Fibroblast of skin of back (primary cell): ENCODE measurements at places on chromosomes 3 and 15.

DNA sequence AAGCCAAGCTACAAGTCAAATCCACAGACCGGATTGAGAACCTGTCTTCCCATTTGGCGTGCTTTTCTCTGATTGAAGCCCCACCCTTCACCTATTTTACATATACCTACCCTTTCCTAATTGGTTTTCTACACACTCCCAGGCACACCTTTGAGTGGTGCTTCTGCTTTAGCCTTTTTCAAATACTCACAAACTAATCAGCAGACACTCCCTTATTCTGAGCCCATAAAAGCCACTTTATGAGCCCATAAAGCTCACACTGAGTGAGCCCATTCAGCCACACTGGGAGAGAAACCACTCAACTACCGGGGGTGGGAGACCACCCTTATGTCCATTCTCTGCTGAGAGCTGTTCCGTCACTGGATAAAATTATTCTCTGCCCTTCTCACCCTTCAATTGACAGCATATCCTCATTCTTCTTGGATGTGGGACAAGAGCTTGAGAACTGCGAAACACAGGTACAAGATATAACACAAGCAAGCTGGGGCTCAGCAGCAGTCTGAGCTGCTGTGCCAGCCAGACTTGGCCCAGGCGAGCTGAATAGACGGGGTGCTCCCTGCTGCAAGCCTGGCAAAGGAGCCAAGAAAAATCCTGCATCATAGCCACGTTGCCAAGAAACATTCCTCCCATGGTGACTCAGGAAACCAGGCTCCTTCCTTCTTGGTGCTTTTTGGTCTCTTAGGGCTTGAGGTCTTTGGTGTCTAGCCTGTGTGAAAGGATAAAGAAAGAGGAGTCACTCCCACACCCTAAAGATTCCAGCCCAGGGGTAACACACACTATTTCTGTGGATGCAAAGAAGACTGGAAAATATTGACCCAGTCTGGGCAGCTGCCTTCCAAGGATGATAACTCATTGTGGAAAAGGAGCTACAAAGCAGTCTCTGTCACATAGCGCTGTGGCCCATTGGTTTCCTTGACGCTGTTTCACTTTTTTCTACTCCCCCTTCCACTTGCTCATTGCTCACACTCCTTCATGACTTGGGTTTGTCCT lies 609.7 kb downstream of the MCTP2 start:
- DNase-seq: peak; percentile 72

- DNase-seq: peak; percentile 77
Observed at GRCh38 chr3:99678023-99678422, 39.6 kb downstream of the COL8A1 start.

DNA sequence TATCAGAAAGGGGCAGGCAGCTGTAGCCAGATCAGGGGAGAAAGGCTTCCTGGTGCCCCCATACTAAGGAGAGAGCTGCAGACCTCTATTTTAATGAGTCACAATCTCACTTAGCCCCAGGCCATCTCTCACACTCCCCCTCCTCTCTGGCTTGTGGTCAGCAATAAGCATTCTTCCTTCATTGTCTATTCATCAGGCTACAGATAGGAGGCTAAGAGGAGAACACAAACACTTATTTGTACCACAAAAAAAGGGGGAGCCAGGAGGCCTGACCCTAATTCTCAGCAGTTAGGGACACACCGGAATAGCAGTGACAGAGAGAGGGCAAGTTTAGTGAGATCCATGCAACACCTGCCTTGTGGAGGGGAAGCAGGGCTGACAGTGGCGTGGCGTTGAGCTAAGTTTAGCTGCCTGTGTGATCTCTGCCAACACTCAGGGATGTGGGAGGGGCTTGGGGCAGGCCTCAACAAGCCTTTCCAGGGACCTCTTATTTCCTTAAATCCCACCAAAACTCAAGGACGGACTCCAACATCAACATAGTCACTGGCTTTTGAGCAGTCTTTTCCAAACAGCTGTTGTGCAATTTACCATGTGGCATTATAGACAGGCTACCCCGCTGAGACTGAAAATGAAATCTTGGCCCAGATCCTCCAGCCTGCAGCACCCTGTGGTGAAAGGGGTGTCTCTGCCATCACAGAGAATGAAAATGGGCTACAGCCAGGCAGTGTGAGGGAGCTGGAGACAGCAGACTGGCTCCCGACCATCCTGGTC lies 191.9 kb upstream of the TSC22D2 start:
- DNase-seq: peak; percentile 80

DNA sequence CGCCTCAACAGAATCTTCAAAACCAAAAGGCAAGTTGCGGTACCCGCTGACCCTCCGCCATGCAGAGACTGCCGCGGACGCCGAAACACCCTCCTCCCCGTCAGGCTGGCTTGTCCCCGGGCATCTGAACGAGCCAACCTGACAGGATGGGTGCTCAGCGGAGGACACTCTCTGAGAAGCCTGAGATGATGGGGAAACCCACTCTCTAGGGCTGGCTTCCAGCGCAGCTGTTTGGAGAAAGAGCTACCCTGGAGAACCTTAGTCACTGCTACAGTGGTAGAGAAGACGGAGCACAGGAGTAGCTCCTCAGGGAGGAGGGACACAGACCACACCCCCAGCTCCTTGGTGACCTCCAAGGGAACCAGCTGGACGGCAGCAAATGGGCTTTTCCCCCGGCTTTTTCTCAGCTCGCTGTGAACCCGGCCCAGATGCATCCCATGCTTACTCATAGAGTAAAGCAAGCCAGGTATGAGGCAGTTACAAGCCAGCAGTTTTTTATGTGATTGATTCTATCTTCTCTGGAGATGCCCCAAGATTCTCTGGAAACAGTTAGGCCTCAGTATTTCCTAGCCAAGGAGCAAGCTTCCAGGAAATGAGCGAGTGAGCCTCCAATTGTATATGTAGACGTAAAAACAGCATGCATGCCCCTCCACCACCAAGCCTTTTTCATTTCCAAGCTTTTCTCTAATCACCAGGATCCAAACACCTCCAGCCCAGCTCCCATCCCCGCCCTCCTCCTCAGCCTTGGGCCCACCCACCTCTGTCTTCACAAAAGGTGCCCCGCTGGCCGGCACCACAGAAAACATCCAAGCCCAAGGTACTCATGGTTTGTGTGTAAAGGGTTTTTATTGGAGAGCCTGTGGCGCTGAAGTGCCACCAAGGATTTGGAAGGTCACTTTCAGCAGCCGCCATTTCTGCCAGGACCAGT lies 38.7 kb downstream of the FAM174B start:
- DNase-seq: no peak

GRCh38 chr15:101522621-101523559 lies 33.4 kb upstream of the PCSK6 start:
- DNase-seq: no peak

DNA sequence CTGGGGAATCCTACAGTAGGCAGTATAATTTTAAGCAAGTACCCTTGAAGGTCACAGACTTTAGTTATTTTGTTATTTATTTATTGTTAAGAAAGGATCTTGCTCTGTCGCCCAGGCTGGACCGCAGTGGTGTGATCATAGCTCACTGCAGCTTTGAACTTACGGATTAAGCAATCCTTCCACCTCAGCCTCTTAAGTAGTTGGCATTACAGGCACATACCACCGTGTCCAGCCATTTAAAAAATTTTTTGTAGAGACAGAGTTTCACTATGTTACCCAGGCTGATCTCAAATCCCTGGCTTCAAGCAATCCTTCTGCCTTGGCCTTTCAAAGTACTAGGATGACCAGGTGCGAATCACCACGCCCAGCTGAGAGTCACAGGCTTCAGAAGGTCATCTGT lies 22.1 kb upstream of the SH3BP5 start:
- DNase-seq: no peak

DNA sequence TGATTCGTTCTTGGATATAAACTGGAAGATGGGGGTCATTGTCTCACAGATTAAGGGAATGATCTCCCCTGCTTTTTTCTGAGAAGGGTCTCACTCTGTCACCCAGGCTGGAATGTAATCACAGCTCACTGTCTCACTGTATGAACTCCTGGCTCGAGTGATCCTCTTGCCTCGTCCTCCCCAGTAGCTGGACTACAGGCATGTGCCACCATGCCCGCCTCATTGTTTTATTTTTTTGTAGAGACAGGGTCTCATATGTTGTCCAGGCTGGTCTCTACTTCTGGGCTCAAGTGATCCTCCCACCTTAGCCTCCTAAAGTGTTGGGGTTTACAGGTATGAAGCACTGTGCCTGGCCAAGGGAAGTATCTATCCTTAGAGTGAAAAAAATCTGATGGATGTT lies 5.4 kb downstream of the OXSR1 start:
- DNase-seq: no peak

DNA sequence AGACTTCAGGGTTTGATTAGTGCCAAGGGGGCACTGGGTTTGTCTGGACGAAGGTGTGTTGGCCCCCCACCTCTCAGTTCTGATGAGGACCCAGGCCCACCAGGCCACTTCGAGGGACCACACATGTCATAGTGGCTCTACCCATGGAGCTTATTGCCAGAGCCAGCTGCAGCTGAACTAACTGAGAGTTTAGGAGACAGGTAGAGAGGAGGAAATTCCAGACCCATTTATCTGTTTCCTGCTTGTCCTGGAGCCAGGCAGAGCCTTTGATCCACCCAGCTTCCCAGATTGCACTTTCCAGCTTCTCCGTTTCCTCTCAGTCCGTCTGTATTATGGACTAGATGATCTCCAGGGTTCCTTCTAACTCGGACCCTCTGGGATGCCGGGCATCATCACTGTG lies 20.9 kb downstream of the SLC24A1 start:
- DNase-seq: no peak

- DNase-seq: no peak
Observed at GRCh38 chr3:133123636-133124035, 85.4 kb downstream of the TMEM108 start.

DNA sequence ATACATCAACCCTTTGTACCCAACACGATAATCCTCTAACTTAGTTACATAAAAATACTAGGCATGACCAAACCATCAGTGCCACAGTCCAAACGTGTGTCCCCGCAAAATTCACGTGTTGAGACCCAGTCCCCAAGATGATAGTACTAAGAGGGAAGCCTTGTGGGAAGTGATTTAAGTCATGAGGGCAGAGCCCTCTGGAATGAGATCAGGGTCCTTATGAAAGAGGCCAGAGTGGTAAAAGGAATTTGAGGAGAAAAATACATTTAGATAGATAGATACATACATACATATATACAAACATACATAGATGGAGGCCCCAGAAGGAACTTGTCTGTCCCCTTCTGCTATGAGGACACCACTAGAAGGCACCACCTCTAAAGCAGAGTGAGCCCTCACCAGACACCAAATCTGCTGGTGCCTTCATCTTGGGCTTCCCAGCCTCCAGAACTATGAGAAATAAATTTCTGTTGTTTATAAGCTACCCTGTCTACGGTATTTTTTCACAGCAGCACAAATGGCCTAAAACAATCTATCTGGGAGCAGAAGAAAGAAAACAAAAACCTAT lies 8.0 kb downstream of the TBC1D2B start:
- DNase-seq: no peak

GRCh38 chr15:68802373-68802772 lies 18.3 kb downstream of the ANP32A start:
- no peak for DNase-seq

GRCh38 chr15:68717951-68718350 lies 102.7 kb downstream of the ANP32A start:
- no peak for DNase-seq

DNA sequence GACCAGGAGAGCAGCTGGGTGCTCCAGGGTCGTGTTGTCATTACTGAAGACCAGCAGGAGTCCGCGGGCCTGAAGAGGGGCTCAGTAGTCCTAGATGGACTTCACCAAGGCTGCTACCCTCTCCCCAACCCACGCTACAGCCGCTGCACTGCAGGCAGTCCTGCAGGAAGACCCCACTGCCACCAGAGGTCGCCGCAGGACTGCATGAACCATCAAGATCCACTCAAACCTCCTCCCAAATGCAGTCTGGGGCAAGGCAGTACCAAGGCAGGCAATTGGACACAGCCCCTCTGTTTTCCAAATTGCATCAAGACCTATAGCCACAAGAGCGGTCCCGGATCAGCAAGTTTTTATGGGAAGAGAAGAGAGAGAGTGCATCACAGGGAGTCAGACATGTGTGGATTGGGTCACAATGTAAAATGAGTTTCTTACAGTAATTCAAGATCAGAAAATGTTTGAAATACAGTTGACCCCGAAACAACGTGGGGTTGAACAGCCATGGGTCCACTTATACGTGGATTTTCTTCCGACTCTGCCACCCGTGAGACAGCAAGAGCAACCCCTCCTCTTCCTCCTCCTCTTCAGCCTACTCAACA lies 46.7 kb downstream of the DZIP1L start:
- peak; percentile 68 for DNase-seq

GRCh38 chr3:37139567-37140052 lies 34.8 kb downstream of the LRRFIP2 start:
- no peak for DNase-seq

DNA sequence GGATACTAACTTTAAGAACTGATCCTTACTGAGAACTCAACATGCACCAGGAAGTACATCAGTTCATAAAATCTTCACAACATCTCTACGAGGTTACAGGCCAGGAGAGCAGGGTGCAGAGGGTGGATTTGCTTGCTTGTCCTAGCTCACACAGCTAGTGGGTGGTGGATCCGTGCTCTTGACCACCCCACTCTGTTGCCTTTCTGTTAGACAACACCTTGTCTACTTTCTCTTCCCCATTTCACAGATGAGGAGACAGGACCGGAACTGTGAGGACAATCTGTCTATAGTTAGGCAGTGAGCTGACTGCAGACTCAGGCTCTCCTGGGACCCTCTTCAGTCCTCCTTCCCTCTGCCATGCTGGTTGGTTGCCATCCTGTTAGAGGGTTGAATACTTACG lies 221.7 kb upstream of the TLE3 start:
- DNase-seq: no peak

DNA sequence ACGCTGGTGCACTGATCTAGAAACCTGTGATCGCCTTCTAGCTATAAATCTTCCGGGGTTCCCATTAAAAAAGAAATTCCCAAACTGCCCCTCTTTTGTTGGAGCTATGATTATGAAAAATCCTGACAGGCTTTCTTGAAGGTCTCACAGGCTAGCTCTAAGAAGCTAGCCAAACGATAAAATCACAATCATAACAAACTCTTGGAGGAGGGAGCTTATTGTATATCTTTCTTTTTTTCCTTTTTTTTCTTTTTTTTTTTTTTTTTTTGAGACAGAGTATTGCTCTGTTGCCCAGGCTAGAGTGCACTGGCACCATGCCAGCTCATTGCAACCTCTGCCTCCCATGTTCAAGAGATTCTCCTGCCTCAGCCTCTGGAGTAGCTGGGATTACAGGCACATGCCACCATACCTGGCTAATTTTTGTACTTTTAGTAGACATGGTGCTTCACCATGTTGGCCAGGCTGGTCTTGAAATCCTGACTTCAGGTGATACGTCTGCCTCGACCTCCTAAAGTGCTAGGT lies 72.0 kb downstream of the MYO1E start:
- peak; percentile 36 for DNase-seq

DNA sequence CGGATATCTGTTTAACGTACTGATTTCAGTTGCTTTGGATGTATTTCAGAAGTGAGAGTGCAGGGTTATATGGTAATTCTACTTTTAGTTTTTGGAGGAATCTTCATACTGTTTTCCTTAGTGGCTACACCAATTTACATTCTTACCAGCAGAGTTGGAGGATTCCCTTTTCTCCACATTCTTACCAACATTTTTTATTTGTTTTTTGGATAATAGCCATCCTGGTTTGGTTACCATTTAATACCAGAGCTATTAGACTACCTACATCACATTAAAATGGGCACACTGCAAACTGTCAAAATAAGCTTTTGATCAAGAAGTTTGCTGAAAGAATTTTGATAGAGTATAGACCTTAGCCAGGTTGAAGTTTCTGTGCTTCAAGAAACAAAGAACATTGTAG lies 217.2 kb upstream of the CFAP20DC start:
- peak; percentile 39 for DNase-seq

GRCh38 chr15:25508369-25509002 lies 69.7 kb upstream of the UBE3A start:
- peak; percentile 55 for DNase-seq

- DNase-seq: peak; percentile 21
Observed at GRCh38 chr15:23420806-23421575, 26.1 kb downstream of the GOLGA6L2 start.
